T-helper 17 cell (primary cell): ENCODE measurements at places on chromosomes 4 and X. TPM values are rescaled to one million over a fixed set of nuclear protein-coding genes. Genes with fewer than 3 reads are reported as not detected.

GRCh38 chr4:108385076-108385475 is 216.3 kb upstream of the LEF1 start:
- no peak for DNase-seq

DNA sequence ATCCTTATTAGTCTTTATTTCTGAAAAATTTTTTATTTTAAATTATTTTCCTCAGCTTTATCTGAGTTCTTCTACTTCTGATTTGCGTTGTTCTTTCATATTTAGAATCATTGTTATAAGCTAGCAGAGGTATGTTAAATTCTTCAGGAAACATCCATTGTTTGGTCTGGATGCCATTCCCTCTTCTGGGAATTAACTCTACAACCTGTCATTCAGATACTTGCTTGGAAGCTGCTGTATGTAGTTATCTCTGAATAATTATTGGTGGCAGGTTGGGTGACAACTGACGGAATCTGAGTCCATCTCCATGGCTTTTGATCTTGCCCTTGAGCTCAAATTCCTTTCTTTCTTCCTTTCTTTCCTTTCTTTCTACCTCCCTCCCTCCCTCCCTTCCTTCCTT is 61.9 kb downstream of the DDIT4L start:
- no peak for DNase-seq

FGA gene
- not detected for total RNA-seq

VCX gene
- not detected for total RNA-seq

- no peak for DNase-seq
Measured at GRCh38 chrX:43996491-43996890, 23.3 kb upstream of the NDP start.

DNA sequence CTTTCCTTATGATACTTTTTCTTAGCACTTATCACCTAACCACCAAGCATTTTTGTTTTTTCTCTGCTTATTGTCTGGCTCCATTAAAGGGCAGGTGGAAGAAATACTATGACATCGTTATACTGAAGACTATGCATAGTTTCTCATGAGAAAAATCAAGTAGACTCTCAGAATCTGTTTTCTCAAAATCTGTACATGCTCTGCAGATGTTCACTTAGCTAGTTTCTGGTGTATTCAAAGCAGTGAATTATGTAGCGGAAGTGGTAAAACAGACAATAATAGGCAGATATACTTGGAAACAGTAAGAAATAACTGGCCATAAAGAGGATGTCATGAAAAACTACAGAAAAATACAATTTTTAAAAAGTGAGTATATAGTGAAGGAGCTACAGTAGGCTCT is 146.0 kb downstream of the STIM2 start:
- DNase-seq = no peak

GRCh38 chrX:40922307-40922706 is 162.9 kb upstream of the USP9X start:
- DNase-seq = no peak

GRCh38 chrX:828411-828959 is 197.9 kb downstream of the SHOX start:
- no peak for DNase-seq

DNA sequence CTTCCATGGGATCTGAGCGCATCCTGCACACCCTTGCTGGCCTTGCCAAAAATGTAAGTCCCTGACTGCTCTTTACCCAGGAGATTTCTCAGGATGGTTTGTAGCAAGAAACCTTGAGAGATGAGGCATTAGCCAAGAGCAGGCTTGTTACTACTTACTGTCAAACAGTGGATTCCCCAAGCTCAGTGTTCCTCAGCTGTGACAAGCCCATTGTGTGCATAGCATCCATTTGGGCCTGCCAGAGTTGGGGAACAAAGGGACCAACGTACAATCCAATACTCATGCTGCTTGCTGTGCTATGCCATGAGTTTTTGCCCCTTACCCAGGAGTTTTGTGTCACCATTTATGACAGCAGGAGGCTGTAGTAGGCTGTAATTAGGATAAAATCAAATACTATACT is 267.6 kb downstream of the TENM3 start:
- no peak for DNase-seq

DNA sequence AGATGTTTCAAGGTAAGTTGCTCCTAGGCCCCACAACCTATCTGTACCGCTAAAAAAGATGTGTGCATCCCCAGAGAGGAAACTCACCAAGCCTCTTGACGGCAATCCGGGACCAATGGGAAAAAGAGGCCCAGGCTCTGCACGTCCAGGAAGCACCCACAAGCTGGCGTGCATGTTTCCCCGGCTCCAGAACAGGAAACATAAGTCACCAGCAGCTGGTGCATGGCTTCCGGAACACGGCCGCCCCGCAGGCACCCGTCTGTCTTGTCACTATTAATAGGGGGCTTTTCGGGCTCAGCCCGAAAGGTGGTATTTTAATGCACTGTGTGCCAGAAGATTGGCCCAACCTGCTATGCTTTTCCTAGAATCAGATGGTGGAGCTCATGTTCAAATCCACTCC is 22.2 kb downstream of the CRMP1 start:
- DNase-seq = no peak

TEX13B gene
- total RNA-seq = not detected

GIMD1 gene
- total RNA-seq = not detected

GRCh38 chrX:151746502-151746901 is 12.0 kb downstream of the CNGA2 start:
- DNase-seq = no peak

DNA sequence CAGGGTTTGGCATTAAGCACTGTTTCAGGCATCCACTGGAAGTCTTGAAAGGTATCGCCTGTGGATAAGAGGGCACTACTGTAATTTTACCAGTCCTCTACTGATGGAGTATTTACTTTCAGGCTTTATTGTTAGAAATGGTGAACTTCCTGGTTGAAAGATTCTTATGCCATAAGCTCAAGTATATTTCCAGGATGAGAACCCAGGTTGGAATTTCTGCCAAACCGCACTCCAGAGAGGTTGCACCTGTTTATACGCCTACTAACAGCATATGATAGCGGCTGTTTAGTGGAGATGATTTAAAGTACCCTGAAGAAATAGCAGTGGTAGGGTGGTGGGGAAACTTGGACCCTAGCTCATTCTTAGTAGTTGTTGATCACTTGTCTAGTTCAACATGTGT is 9.9 kb downstream of the FNIP2 start:
- DNase-seq = no peak

ZNF674 gene
- 1.6 TPM for total RNA-seq

GRCh38 chrX:110268886-110269285 is 49.0 kb downstream of the AMMECR1 start:
- no peak for DNase-seq

DNA sequence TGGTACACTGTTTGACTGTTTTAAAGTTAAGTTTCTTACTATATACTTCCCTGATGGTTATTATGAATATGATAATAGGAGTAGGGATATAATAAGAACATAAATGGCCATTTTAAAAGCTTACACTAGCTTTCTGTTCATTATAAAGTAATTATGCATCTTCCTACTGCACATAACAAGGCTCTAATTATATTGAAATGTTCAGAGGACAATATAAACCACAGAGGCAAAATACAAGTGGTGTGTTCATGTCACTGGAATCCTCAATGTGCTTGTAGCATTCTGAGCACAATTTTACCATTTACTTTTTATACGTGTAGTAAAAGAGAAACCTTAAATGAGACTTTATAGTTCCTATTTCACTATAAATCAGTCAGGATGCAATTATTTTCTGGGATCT is 268.3 kb downstream of the TMA16 start:
- no peak for DNase-seq

GRCh38 chrX:102650903-102651241 is 411 bp upstream of the GPRASP1 start:
- no peak for DNase-seq

ASB5 gene
- not detected for total RNA-seq

DNA sequence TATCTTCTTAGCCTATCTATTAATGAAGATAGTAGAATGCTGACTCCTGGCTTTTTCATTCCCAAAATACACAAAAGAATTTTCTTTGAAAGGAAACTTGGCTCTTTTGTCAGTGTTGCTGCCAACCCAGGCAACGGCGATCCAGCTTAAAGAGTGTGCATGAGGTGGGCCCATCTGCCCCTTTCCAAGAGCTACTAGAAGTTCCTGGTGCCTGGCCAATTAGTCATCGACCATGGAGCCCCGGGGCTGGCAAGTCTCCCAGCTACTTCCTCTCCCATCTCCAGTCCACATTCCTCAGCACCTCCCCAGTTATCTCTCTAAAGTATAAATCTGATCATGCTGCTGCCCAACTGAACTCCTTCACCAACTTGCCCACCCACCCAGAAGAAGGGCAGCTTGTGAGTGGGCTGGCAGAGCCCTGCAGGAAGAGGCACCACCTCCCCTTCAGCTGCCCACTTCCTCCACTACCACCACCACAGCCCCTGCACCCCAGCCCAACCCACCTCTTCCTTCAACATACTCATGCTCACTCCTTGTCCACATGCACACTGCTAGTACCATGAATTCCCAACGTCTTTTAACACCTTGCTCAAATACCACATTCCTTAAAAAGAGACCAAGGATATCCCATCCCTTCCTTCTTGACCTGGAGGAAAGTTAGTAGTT is 158.2 kb upstream of the MAP3K15 start:
- no peak for DNase-seq

PWWP3B gene
- total RNA-seq = not detected

ZDHHC15 gene
- total RNA-seq = 0.10 TPM

- DNase-seq = no peak
Measured at GRCh38 chr4:54541426-54542118, 116.2 kb upstream of the KIT start.

TMEM33 gene
- 29.5 TPM for total RNA-seq

PFKFB1 gene
- 0.27 TPM for total RNA-seq

HS3ST1 gene
- not detected for total RNA-seq

GRCh38 chrX:136755411-136755810 is 25.3 kb downstream of the ARHGEF6 start:
- DNase-seq = no peak

- DNase-seq = no peak
Measured at GRCh38 chr4:151013944-151014343, 1.1 kb downstream of the LRBA start.

DNA sequence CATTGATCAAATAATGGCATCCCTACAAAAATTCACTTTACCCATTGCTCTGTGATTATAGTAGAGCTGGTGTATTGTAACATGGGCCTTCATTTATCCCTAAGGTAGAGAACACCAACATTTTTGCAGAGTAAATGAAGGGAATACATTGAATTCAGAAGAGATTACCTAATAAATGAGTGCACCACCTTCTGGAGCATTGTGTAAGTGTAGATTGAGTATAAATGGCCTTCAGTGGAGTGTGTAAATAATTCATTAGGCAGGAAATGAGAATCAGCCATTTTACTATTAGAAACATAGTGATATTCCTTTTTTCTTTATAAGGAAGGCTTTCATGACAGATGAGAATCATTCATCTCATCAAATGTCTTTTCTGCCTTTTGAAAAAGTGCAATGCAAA is 155.8 kb downstream of the FAM47B start:
- DNase-seq = no peak

CHST7 gene
- 6.6 TPM for total RNA-seq

ADGRG2 gene
- not detected for total RNA-seq

PCDH18 gene
- total RNA-seq = 0.05 TPM

DNA sequence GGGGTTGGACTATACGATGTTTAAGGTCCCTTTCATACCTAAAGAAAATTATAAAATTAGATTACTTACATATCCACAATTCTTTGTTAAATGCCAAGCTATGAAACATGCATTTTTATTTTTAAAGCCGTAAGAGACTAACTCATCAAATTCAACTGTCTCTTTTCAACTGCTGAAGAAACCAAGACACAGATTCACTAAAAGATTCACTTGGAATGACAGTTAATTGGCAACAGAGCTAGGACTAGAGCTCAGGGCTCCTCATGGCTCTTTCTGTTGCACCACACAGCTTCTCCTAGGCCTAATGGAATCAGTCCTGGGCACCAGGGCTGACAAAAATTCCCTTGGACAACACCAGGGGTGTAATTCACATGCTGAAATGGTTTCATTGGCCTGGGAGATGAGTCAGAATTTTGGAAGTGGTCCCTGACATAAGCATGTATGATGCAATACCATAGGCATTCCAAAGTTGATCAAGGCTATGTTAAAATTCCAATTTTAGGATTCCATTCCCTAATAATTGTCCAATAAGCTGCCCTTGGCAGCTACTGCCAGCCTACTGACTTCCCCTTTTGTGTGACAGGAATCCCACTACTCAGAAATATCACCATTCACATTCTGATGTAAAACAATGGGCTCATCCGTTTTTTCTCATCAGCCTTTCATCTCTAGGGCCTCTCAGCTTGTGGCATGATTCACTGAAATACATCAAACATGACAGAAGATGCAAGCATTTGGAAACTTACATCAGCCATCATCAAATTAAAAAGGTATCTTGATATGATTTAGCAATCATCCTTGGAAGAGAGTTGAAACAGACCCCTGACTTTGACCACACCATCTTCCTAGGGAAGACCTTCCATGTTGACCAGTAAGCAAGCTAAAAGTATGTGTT is 54.2 kb downstream of the PLAC1 start:
- no peak for DNase-seq

DNA sequence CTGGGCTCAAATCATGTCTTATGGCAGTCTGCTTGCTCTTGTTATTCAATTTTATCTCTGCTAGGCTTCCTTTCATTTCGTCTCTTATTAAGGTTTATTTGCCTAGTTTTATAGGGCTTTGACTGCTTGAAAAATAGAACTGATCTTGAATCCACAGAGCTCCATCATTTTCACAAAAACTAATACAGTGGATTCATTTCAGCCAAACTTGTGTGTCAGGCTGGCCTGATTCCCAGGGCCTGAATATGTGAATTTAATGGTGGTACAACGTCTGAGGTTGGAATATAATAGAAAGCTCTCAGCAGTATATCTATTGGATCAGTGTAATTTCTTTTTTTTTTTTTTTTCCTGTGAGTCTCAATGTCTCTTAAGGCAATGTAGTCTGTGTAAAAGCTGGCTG is 123.3 kb downstream of the POU4F2 start:
- DNase-seq = no peak

DNA sequence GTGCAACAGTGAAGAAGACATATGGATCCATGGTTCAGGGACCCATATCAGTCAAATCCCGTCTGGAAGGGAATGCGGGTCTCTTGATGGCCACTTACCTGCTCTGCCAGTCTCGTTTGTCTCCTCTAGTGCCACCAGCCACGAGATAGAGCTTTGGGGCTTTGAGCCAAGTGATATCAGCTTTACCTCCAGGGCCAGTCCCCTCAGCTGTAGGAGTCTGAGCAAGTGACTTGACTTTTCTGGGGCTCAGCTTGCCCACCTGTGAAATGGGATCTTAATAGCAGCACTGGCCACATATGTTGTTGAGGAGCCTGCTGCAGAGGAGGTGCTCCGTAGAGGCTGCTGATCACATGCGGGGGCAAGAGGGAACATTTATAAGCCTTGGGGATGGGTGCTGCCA is 1.2 kb downstream of the SLC2A9 start:
- no peak for DNase-seq
